ENCODE measurements at places on chromosomes 4 and X. TPM values are rescaled to one million over a fixed set of nuclear protein-coding genes. Genes with fewer than 3 reads are reported as not detected.
A peak's percentile ranks its signal among the peaks of the same experiment; 100 is the strongest.

DNA sequence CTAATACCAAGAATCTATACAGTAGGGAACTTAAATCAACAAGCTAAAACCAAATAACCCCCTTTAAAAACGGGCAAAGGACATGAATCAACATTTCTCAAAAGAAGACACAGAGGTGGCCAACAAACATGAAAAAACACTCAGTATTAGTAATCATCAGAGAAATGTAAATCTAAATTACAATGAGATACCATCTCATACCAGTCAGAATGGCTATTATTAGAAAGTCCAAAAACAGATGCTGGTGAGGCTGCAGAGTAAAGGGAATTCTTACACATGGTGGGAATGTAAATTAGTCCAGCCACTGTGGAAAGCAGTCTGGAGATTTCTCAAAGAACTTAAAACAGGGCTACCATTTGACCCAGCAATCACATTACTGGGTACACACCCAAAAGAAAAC lies 167.8 kb downstream of the PACRGL start:
- peak; percentile 60 for DNase-seq
- H3K27ac ChIP-seq = no peak overlapping the region
- peaks cover 14% of the 10 kb centered on the region for H3K4me1 ChIP-seq
- no peak overlapping the region for H3K4me3 ChIP-seq
- no peaks in the 10 kb centered on the region for H3K36me3 ChIP-seq

GRCh38 chr4:103994059-103994458 lies 274.3 kb upstream of the TACR3 start:
- H3K4me1 ChIP-seq = peaks cover 6% of the 10 kb centered on the region
- no peaks in the 10 kb centered on the region for H3K27me3 ChIP-seq
- no peak overlapping the region for H3K27ac ChIP-seq
- DNase-seq = peak; percentile 7
- no peak overlapping the region for H3K4me3 ChIP-seq
- H3K36me3 ChIP-seq = 0 out of 2 replicates have a peak, but pooled peaks cover 4% of the 10 kb centered on the region

DNA sequence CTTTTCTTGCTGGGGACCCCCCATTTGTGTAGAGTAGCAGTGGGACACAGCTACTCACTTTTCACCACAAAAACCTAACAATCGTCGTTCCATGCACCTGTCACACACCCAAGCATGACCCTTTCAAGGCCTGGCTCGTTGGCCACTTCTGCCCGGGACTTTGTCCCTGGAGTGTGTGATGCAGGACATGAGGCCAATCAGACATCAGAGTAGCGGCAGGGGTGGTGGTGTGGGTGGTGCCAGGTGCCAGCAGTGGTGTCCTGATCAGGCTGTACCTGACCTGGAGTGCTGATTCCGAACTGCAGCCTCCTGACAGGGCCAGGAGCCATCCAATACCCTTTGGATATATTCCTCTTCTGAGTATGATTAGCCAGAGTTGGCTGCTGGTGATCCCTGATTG lies 23.1 kb upstream of the PROM1 start:
- no peaks in the 10 kb centered on the region for H3K36me3 ChIP-seq
- no peak overlapping the region for H3K27ac ChIP-seq
- peaks cover 23% of the 10 kb centered on the region for H3K27me3 ChIP-seq
- H3K4me1 ChIP-seq = no peaks in the 10 kb centered on the region
- no peak overlapping the region for H3K4me3 ChIP-seq

- H3K4me1 ChIP-seq = peaks cover 35% of the 10 kb centered on the region
- no peaks in the 10 kb centered on the region for H3K36me3 ChIP-seq
- peak; percentile 18 for DNase-seq
- H3K27me3 ChIP-seq = 0 out of 2 replicates have a peak, but pooled peaks cover 3% of the 10 kb centered on the region
- no peak overlapping the region for H3K4me3 ChIP-seq
These were observed 364.8 kb downstream of the PDGFC start for GRCh38 chr4:156606554-156607477.

DNA sequence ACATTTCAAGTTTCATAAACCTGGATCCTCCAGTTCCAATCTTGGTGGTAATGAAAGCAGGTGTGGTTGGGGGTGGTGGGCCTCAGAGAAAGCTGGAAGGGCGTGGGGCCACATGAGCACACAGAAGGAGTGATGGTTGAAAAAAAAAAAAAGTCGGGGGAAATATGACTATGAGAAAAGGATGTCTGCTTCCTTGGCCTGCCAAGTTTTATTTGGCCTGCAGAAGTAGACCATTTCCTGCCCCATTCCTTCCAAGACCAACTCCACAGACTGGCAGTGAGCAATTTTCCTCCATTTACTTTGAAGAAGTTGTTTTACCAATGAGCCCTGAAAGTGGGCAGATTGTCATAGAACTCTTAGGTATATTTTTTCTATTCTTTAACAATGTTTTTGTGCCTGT lies 43.3 kb downstream of the LNX1 start:
- peaks cover 5% of the 10 kb centered on the region for H3K36me3 ChIP-seq
- no peak for DNase-seq
- H3K27ac ChIP-seq = no peak overlapping the region
- peaks cover 5% of the 10 kb centered on the region for H3K27me3 ChIP-seq
- no peak overlapping the region for H3K4me3 ChIP-seq

DNA sequence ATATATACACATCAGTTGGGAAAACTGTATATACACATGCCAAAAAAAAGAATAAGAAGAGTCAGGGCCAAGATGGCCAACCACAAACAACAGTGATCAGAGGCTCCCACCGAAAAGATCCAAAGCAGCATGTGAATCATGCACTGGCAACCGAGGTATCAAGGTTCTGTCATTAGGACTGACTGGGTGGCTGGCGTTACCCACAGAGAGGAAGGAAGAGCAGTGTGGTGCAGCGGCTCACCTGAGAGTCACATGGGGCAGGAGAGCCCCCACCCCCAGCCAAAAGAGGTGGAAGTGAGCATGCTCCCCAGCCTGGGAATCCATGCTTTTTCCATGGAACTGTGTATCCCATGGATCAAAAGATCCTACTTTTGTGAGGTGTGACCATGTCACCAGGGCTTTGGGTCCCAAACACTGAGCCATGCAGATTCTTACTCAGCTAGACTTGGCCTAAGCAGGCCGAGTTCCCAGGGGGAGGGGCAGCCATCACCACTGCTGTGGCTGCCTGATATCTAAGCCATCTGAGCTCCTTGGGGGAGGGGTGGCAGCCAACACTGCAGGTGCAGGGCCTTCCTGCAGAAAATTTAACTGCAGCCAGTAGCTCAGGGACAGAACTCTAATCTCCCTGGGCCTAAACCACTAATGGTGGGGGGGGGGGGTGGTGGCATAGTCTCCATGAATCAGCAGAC lies 52.8 kb downstream of the P2RY10 start:
- no peak overlapping the region for H3K4me3 ChIP-seq
- no peak overlapping the region for H3K27ac ChIP-seq
- no peaks in the 10 kb centered on the region for H3K36me3 ChIP-seq
- H3K27me3 ChIP-seq = no peaks in the 10 kb centered on the region

DNA sequence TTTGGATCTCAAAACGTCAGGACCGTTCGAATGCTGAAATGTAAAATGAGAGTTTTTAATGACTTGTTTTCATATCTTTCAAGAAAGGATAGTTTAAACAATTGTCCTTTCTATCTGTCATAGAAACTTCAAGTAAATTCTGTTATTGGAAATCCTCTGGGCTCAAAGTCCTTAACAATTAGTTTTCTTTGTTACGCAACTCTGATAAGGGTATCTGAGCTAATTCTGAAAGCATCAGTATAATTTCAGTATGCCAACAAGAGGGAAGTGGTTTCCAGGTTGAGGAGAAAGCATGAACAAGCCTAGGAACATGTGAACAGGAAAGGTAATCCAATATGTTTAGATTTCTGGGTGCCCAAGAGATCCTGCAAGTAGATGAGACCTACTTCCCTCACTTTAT lies 22.0 kb downstream of the ADH7 start:
- DNase-seq = no peak
- no peak overlapping the region for H3K27ac ChIP-seq
- H3K4me3 ChIP-seq = no peak overlapping the region
- H3K27me3 ChIP-seq = no peaks in the 10 kb centered on the region

DNA sequence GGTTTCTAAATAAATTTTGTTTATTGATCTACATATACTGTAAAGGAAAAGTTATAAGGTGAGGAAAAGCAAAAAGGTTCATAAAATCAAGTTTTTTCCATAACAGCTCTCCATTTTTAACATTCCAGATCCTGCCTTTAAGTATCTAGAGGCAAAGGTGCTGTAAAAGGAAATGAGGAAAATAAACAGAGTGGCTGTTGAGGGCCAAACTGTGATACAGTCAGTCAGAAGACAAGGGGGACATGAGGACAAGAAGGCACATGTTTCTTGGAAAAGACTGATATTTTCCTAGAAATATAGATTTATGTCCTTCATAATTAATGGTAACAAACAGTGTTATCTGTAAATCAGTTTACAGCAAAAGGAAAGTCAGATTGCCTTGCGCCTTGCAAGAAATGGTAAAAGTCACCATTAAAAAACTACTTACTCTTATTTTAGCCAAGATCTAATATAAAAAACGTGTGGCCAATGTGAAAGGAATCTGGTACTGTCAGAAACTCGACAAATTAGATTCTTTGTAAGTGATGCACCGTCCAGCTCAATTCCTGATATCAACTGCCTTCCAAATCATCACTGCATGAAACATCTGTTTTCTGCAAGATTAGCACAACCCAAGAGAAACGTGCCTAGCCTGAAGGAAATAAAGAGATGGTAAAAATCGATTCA lies 34.0 kb upstream of the VEGFD start:
- H3K4me3 ChIP-seq = peak overlapping the region; percentile 55
- H3K36me3 ChIP-seq = peaks cover 6% of the 10 kb centered on the region

DNA sequence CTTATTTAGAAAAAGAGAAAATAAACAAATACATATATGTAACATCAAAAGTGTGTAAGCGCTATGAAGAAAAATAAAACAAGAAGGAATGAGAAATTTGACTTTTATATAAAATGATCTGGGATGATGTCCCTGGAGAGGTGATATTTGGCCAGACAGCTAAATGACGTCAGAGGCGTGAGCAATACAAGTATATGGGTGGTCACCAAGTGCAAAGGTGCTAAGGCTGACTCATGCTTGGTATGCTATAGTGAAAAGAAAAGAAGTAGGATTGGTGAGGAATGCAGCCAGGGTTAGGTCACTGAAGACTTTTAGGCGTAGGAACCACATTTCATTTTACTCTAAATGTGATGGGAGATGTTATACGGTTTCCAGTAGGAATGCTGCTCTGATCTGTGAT lies 1049.1 kb upstream of the TENM3 start:
- H3K27me3 ChIP-seq = no peaks in the 10 kb centered on the region
- no peaks in the 10 kb centered on the region for H3K4me1 ChIP-seq
- no peaks in the 10 kb centered on the region for H3K36me3 ChIP-seq
- no peak overlapping the region for H3K4me3 ChIP-seq
- no peak overlapping the region for H3K27ac ChIP-seq
- no peak for DNase-seq

- H3K27me3 ChIP-seq = peaks cover 32% of the 10 kb centered on the region
- H3K27ac ChIP-seq = no peak overlapping the region
- no peak for DNase-seq
- H3K4me3 ChIP-seq = peak overlapping the region; percentile 89
These were observed 960 bp downstream of the TRPC3 start for GRCh38 chr4:121950680-121951520.

The SMIM31 gene
- total RNA-seq = not detected

DNA sequence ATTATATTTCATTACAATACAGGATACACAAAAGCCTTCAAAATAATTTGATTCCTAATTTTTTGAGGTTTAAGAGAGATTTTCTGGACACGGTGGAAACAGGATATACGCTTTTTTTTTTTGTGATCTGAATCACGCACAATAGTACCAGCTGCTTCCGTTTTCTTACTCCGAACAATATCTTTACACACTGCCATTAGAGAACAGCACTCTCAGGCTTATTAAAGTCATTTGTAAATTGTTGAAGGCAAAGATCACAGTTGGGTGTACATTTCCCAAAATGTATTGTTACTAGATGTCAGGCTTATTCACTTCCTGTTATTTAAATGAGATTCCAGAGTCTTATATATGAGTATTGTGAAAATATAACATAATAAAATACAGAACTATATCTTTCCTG lies 71.5 kb downstream of the TMEM47 start:
- DNase-seq = no peak
- H3K4me1 ChIP-seq = peaks cover 35% of the 10 kb centered on the region
- H3K27ac ChIP-seq = peak overlapping the region; percentile 65
- H3K36me3 ChIP-seq = peaks cover 8% of the 10 kb centered on the region
- H3K27me3 ChIP-seq = no peaks in the 10 kb centered on the region

- H3K27me3 ChIP-seq = peaks cover 2% of the 10 kb centered on the region
- DNase-seq = no peak
- no peaks in the 10 kb centered on the region for H3K4me1 ChIP-seq
- H3K27ac ChIP-seq = no peak overlapping the region
These were observed 225.8 kb upstream of the SFRP2 start for GRCh38 chr4:154014407-154015321.

GRCh38 chrX:22365460-22365859 lies 92.7 kb downstream of the CBLL2 start:
- peak overlapping the region; percentile 72 for H3K27ac ChIP-seq
- peaks cover 10% of the 10 kb centered on the region for H3K4me1 ChIP-seq

DNA sequence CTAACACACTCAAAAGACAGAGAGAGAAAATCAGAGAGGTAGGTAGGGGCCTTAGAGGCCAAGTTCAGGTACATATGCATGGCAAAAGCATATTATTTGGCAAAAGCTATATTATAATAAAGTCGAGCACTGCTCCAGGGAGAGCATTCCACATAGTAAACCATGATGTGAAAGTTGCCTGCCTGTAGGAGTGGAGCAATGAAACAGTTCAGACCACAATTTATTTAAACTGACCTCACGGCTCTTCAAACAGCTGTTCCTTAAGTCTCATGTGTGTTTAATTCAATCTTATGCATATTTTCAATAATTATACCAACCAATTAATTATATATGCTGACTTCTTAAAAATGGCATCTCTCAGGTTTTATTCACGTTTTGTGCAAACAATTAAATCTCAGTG lies 3.3 kb downstream of the RFC1 start:
- H3K4me3 ChIP-seq = no peak overlapping the region
- H3K36me3 ChIP-seq = no peaks in the 10 kb centered on the region
- peaks cover 19% of the 10 kb centered on the region for H3K4me1 ChIP-seq

DNA sequence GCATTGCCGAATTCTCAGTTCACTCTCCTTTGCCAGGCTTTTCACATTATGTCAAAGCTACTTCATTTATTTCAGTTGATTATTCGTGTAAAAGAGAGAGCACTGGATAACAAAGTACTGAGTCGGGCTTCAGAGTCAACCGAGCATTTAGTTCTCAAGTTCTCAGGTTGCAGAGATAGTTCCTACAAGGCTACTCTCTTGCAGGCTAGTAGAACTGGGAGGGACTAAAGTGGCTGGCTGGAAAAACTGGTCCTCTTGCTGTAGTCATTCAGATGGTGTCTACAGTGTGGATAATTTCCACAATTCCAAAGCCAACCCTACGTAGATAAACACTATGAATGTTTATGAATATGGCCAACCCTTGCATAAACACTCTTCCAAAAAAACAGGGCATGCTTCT lies 4.6 kb upstream of the CCNG2 start:
- peaks cover 3% of the 10 kb centered on the region for H3K27me3 ChIP-seq
- peak; percentile 35 for DNase-seq
- H3K36me3 ChIP-seq = no peaks in the 10 kb centered on the region

The CFAP99 gene
- not detected for total RNA-seq

DNA sequence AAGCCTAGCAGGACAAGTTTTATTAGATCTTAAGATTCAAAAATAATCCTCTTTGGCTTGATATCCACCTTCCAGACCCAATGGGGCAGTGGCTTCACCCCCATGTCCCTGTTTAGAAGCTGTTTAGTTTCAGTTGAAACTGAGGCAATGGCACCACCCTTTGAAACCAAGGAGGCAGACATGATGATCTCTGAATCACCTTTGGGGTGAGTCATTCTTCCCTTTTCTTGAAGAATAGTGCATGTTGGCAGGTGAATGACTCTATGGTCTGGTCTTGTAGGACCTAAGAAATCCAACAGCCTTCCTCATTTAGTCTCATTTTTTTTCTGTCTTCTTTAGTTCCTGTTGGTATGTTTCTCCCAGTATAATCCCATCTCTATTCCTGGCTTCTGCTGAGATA lies 29.5 kb upstream of the BMP15 start:
- H3K27ac ChIP-seq = no peak overlapping the region
- H3K4me1 ChIP-seq = no peaks in the 10 kb centered on the region
- DNase-seq = no peak
- H3K36me3 ChIP-seq = no peaks in the 10 kb centered on the region
